Activated CD8-positive, alpha-beta T cell treated with anti-CD3 and anti-CD28 coated beads for 36 hours (primary cell): ENCODE measurements at places on chromosomes 7 and 10.

- DNase-seq: no peak
Observed at GRCh38 chr10:486206-486605, 203.3 kb downstream of the DIP2C start.

- DNase-seq: no peak
Observed at GRCh38 chr10:49526619-49527018, 12.3 kb downstream of the ERCC6 start.

DNA sequence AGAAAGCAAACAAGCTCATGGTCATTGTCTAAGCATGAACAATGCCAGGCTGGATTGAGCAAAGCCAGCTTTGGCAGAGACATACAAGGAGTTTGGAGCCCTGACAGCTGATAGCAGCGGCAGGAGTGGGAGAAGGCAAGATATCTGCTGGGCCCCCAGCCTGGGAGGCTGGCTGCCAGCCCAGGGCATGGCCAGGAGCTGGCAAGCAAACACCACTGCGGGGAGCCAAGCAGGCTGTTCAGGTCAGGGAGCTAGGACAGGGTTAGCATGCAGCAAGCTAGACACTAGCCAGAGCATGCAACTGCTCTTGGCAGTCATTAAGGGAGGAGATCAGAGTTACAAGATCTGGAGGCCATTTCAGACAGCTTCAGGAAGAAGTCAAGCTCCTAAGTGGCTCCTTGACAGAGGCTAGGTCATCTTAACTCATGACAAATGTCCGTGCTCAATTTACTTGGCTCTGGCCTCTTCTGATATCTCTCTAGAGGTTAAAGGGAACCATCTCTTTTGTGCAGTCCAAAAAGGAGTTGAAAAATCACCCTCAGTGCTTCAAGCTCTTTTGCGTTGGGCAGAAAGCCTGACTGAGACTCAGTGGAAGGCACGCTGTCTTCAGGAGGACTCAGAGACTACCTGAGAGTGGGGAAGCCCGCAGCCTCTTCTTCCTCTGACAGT is 436.8 kb upstream of the C7orf33 start:
- DNase-seq: no peak

GRCh38 chr10:71383972-71384687 is 12.6 kb upstream of the CDH23 start:
- peak; percentile 84 for DNase-seq

DNA sequence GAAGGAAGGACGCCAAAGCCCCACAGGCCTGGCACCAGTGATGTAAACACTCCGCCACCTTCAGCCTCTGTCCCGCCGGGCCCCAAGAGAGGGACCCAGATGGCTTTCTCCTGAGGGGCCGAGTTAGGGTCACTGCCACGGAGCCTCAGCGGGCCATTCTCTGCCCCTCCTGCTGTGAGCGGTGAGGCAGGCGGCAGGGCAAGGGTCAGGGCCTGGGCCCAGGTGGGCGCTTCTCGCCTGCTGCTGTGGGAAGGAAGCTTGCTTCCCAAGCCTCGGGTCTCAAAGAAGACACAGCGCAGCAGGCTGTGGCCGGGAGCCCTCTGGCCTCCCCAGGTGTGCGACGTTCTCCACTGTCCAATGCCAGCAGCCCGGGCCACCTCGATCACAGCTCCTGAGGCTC is 84.8 kb downstream of the PROSER2 start:
- no peak for DNase-seq

GRCh38 chr7:74568658-74569057 is 88.9 kb upstream of the GTF2I start:
- no peak for DNase-seq

DNA sequence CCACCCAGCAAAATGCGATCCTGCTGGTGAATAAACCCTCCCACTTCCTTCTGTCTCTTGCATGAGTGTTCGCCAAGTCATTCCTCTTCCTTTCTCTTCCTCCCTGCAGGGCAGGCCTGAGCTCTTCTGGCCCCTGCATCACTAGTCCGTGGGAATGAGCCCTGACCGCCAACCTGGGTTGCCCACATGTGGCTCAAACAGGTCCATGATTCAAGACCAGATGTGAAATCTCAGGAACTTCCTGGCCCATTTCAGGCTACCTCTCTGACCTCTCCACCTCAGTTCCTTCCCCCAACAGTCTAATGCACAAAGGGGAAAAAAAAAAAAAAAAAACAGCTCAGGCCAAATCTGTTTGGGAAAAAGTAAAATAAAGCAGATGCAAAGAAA is 5.4 kb upstream of the YWHAG start:
- DNase-seq: no peak

- DNase-seq: no peak
Observed at GRCh38 chr10:33122014-33122809, 164.2 kb upstream of the ITGB1 start.

DNA sequence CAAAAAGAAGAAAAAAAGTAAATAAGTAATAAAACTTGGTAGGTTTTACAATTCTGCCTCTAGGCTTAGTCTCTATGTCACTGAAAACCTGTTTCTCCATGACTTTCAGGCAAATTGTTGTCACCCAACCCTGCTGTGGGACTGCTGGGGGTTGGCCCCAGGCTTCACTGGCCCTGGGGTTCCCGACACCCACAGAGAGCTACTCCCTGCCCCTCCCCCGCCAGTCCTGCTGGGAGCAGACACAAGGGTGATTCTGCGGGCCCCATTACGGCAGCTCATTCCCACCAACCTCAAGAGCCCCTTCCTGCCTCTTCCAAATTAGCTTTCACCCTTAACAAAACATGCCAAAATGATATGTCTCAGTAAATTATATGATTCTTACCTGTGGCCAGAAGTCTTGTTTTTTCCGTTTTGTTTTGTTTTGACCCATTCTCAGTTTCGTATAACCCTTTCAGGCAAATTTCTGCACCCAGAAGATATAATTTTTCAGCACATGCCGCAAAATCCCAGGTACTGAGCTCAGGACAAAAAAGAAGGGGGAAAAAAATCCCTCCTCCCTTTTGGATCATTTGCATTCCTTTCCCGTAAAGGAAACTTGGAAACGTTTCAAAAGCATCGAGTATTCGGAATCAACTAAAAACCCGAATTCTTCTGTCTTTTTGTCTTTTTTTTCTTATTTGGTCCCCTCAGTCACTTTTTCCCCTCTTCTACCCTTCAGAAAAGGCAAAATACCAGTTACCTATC is 27.8 kb downstream of the CHST15 start:
- DNase-seq: no peak

GRCh38 chr7:149719912-149720335 is 53.5 kb downstream of the ZNF467 start:
- peak; percentile 25 for DNase-seq

- no peak for DNase-seq
Observed at GRCh38 chr7:139727151-139727705, 50.6 kb downstream of the HIPK2 start.

DNA sequence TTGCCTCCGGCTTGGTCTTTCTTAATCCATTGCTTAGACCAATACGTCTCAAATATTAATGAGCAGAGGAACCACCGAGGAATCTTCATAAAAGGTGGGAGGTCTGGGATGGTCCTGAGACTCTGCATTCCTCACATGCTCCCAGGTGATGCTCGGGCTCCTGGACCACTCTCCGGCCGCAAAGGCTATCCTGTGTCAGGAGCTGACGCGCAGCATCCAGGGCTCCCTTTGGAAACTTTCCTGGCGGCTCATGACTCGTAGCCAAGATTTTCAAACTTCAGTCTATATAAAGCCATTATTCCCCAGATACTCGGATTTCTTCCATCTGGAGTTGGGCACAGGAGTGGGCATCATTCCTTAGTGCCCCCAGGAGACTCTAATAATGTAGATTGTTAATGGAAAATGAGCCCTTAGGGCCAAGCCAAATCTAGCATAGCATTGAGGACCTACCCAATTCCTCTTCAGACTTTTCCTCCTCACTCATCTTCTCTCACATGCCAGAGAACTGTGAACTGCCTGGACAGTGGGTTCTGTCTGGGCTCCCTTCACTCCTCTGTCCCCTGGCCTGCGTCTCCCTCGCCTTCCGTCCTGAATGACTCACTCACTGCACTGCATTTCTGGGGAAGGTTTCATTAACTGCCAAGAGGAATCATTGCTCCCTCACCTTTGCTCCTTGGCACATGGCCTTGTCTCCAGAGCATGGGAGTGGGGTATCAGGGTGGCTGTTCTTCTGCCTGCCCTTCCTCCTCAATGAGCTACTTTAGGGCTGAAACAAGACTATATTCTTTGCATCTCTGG is 89.3 kb downstream of the MKI67 start:
- DNase-seq: no peak

GRCh38 chr10:71494980-71495381 is 98.3 kb downstream of the CDH23 start:
- peak; percentile 32 for DNase-seq

DNA sequence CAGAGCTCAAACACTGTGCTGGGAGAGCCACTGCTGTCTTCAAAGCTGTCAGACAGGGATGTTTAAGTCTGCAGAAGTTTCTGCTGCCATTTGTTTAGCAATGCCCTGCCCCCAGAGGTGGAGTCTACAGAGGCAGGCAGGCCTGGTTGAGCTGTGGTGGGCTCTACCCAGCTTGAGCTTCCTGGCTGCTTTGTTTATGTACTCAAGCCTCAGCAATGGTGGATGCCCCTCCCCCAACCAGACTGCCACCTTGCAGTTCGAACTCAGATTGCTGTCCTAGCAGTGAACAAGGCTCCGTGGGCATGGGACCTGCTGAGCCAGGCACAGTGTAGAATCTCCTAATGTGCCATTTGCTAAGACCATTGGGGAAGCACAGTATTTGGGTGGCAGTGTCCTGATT is 4.6 kb upstream of the CYP2C19 start:
- no peak for DNase-seq

DNA sequence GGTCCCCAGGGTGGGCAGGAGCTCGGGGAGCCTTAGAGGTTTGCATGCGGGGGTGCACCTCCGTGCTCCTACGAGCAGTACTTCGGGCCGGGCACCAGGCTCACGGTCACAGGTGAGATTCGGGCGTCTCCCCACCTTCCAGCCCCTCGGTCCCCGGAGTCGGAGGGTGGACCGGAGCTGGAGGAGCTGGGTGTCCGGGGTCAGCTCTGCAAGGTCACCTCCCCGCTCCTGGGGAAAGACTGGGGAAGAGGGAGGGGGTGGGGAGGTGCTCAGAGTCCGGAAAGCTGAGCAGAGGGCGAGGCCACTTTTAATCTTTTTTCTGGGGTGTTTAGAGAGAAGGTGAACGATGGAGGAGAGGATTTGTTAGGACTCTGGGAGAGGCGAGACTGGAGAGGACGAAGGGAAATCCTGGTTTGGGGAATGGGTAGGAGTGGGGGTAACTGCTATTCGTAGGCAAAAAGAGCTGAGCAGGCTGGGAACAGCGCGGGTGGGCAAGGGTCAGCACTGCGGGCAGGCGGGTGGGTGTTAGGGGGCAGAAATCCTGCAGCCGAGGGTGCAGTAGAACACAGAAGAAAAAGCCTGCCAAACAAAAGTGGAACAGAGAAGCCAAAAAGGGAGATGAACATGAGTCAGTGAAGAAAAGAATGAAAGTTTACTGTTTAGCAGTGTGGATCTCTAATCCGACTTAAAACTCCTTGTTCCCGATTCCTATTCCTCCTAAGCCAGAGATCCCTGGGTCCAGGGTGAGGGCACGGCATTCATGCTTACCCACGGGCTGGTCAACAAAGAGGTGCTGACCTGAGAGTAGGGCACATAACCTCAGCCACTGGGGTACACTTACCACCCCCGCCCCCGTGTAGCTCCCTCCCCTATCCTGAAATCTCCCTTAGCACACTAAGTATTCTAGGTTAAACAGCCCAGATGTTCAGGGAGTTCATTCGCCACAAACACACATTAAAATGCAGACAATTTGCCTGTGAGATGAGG is 26.9 kb downstream of the PRSS2 start:
- peak; percentile 62 for DNase-seq
